Hepatocyte (in vitro differentiated cells): ENCODE measurements at places on chromosomes 3 and 15. TPM values are rescaled to one million over a fixed set of nuclear protein-coding genes. Genes with fewer than 3 reads are reported as not detected.
A peak's percentile ranks its signal among the peaks of the same experiment; 100 is the strongest.

GRCh38 chr15:49656734-49657133 lies 35.9 kb downstream of the DTWD1 start:
- H3K27ac ChIP-seq, result no peak overlapping the region
- DNase-seq, result no peak
- no peaks in the 10 kb centered on the region for H3K27me3 ChIP-seq
- H3K4me1 ChIP-seq, result no peaks in the 10 kb centered on the region
- H3K36me3 ChIP-seq, result no peaks in the 10 kb centered on the region

DNA sequence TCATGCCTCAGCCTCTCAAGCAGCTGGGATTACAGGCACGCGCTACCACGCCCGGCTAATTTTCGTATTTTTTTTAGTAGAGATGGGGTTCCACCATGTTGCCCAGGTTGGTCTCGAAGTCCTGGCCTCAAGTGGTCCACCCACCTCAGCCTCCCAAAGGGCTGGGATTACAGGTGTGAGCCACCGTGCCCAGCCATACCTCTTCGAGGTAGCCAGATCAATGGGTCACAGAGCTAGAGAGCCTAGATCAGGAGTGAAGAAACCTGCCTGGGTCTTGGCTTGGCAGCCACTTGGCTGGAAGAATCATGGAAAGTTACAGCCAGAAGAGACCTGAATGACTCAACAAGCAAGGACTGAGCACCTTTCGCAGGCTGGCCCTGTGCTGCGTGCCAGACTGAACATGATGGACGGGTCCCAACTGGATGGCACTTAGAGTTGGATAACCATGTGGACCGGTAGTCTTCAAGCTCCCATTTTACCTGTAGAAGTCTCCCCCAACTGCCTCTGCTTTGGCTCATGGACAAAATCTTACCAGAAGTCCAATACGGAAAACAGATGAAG lies 29.7 kb downstream of the GNB5 start:
- DNase-seq, result no peak
- H3K27ac ChIP-seq, result no peak overlapping the region
- H3K36me3 ChIP-seq, result no peaks in the 10 kb centered on the region
- H3K27me3 ChIP-seq, result no peaks in the 10 kb centered on the region
- no peaks in the 10 kb centered on the region for H3K4me1 ChIP-seq

DNA sequence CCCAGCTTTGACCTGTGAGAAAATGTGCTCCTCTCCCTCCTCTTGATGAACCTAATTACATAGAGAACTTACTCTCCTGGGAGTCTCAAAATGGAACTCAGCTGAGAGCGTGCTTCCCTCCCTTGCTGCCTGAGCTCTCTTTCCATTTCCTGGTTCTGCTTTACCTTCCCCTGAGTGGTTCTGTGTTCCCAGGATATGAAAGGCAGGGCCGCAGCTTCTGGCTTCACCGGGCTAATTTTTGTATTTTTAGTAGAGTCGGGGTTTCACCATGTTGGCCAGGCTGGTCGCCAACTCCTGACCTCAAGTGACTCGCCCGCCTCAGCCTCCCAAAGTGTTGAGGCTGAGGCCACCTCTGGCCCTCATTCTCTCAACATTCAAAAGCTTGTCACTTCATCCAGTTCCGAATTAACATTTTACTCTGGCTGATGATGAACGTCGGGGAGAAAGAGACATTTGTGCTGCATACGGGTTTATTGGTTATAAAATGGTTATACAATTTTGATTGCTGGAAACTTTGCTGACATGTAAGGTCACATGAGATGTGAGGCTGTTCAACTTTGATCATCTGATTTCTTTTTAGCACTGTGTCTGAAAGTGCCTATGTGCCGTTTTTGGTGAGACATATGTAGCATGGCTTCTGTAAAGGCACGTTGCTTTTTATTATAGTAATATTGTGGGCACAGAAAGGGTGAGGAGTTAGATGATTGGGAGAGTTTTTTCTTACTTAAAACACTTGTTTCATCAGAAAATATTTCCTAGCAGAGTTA lies 6.6 kb downstream of the PLS1 start:
- H3K27me3 ChIP-seq, result no peaks in the 10 kb centered on the region
- no peaks in the 10 kb centered on the region for H3K4me1 ChIP-seq
- H3K27ac ChIP-seq, result peak overlapping the region; percentile 0
- no peaks in the 10 kb centered on the region for H3K36me3 ChIP-seq

DNA sequence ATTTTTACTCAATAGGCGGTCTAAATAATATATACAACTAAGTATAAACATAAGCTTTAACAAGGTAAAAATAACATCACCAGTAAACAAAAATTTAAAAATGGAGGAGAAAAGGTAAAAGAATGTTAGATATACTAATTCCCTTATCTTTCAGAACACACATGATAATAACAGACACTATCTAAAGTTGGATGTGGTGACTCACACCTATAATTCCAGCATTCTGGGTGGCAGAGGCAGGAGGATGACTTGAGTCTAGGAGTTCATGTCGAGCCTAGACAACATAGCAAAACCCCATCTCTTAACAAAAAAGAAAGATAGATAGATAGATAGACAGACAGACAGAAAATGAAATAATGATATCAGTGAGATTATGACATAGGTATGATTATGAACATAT lies 85.1 kb downstream of the STAG1 start:
- H3K27ac ChIP-seq, result no peak overlapping the region
- peak; percentile 16 for DNase-seq
- no peaks in the 10 kb centered on the region for H3K36me3 ChIP-seq
- no peak overlapping the region for H3K4me3 ChIP-seq
- H3K4me1 ChIP-seq, result no peaks in the 10 kb centered on the region
- H3K27me3 ChIP-seq, result no peaks in the 10 kb centered on the region

Gene SLC24A5
- total RNA-seq, result not detected in 2 replicates

Gene COMMD2
- total RNA-seq, result 39.0 and 39.7 TPM in 2 replicates

Gene CPA3
- total RNA-seq, result 0.08 and 1.1 TPM in 2 replicates

Gene SGO1
- 4.5 and 6.7 TPM in 2 replicates for total RNA-seq
